Activated CD4-positive, alpha-beta T cell treated with anti-CD3 and anti-CD28 coated beads for 48 hours (primary cell): ENCODE measurements at places on chromosomes 3 and 15.

- no peak for DNase-seq
Measured at GRCh38 chr3:10504171-10505049, 976 bp downstream of the ATP2B2 start.

- DNase-seq: no peak
Measured at GRCh38 chr15:62834686-62835329, 207.7 kb upstream of the TPM1 start.

DNA sequence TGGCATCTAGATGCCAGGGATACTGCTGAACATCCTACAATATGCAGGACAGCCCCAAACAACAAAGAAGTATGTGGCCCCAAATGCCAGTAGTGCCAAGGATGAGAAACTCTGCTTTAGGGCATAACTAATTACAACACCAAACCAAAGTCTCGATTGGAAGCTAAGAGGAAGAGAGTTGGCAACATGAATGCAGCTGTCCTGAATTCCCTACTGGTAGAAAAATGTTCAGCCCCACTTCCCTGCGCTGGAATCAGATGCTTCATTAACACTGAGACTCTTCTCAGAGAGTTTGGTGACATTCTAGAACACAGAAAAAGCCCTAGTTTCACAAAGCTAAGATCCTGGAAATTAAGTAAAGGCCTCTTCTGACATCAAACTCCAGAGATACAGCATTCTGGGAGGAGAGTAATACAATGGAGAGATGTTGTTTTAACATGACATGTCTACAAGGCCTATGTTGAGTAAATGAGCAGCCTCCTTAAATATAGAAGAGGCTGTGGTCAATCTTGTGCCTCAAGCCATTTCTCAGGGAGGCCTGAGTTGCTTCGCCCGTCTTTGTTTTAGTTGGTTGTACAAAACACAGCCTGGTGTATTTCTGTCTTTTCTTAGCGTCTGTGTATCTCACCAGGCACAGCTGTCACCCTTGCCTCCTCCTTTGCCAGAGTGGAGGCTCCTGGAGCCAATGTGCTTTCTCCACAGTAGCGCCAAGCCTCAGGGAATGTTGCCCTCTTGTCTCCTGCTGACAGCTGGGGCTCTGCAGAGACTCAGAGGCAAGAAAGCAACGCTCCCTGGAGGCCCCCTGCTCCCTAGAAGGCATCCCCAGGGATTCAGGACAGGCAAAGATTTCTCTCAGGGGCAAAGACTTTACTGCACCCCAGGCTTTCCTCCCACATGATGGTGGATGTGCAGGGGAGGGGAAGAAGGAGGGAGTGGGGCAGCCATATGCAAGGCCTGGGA, 25.1 kb upstream of the CTNNB1 start:
- DNase-seq: no peak

DNA sequence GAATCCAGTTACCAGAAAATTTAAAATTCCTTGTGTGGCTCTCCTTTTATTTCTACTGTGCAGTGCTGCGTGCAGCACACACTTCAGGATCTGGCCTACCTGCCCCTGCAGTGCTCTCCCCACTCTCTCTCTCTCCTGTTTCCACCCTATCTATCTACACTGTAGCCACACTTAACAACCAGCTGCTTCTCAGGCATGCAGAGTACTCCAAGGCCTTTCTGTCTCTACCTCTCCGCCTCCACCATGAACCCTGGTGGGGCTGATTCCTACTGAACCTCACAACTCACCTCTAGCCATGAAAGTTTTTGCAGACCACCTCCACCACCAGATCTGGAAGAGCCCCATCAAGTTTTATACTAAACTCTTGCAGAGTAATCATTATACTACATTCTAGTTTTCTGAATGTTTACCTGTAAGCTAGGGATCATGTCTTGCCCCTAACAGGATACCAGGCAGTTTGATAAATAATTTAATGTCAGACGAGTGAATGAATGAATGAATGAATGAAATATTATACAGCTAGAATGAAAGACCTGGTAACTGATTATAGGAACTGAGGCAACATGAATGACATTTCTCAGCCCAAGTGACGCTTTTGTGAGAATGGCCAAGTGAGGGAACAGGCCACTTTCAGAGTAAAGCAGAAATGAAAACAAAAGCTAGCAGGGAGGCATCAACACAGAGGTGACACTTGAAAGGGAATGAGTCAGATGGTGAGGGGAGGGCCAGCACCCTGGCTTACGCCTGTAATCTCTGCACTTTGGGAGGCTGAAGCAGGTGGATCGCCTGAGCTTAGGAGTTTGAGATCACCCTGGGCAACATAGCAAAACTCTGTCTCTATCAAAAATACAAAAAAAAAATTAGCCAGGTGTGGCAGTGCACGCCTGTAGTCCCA, 363.5 kb downstream of the FOXP1 start:
- peak; percentile 76 for DNase-seq

GRCh38 chr3:138549179-138549977, 44.7 kb downstream of the CEP70 start:
- no peak for DNase-seq

DNA sequence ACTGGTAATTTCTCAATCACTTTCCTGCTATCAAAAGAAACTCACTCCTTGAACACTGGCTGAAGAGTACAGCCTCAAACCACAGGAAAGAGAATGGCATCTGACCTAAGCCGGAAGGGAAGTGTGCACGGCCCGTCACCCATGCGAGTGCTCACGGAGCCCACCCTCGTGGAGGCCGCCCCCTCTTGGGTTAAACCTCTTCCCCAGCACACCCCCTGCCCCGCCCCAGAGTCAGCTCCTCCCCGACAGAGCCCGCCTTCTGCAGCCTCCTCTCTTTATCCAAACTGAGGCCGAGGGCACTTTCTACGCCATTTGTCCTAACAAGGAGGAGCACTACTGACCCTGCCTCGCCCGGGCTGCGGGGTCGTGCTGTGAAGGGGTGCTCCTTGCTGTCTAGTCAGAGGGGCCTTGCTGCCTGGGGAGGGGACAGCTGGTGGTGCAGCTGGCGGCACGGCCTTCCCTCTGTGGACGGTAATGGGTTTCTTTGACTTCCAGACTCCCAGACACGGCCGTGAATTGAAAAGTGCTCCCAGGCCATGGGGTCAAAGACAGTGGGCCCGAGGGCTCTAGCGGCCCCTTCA, 137.7 kb downstream of the NSMCE3 start:
- no peak for DNase-seq

- DNase-seq: no peak
Measured at GRCh38 chr3:15769256-15769915, 28.4 kb downstream of the ANKRD28 start.

DNA sequence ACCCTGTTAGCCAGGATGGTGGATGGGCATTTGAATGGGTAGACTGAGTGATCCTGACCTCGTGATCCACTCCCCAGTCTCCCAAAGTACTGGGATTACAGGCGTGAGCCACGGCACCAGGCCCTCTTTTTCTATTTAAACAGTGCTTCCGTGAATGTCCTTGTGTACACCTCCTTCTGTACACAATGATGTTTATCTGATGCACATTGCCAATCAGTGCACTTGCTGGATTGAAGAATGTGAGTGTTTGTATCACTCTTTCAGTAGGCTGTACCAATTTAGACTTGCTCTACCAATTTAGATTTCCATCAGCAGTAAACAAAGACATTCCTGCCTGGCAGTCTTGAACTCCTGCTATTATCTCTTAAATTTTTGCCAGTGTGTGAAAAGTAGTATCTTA, 8.9 kb upstream of the ZNF619 start:
- no peak for DNase-seq

DNA sequence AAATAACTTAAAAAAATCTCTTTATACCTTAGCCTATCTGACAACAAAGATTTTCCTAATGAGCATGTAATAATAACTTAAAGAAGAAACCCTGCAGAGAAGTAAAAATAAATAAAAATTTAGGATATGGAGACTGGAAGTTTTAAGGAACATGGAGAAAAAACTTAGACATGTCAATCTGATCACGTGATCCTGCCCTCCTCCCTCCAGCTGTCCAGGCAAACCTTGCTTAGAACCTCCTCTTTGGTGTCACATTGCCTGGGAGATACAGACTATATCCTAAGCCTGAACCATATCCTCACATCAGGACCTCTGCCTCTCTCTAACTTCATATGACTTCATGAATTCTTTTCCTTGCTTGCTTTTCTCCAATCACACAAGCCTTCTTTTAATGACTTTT, 275.5 kb downstream of the CNTN3 start:
- DNase-seq: no peak

- DNase-seq: no peak
Measured at GRCh38 chr3:24487325-24488262, 7.1 kb downstream of the THRB start.

DNA sequence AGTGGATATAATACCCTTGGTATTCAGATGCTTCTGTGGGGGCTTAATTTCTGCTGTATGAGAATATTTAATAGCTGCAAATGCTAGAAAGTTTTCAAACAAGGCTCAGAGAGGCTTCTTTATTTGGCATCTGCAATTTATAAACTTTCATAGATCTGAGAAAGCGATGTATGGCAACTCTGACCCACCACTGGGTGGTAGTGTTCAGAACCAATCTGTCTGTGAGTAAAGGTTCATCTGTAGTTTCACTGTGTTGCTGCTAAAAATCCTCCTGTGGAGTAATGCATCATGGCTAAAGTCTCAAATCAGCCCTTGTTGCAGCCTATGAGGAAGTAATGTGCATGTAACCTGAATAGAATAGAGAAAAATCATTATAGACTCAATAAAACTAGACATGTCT, 47.4 kb downstream of the CLSTN2 start:
- DNase-seq: no peak

- DNase-seq: no peak
Measured at GRCh38 chr3:58657036-58657520, 9.5 kb downstream of the FAM3D start.

- no peak for DNase-seq
Measured at GRCh38 chr3:194817592-194817930, 131.9 kb downstream of the FAM43A start.

- no peak for DNase-seq
Measured at GRCh38 chr15:35698331-35698730, 152.4 kb upstream of the DPH6 start.

GRCh38 chr3:173869766-173870165, 472.2 kb downstream of the NLGN1 start:
- no peak for DNase-seq

GRCh38 chr3:149376718-149377407, 586 bp downstream of the TM4SF1 start:
- DNase-seq: no peak

DNA sequence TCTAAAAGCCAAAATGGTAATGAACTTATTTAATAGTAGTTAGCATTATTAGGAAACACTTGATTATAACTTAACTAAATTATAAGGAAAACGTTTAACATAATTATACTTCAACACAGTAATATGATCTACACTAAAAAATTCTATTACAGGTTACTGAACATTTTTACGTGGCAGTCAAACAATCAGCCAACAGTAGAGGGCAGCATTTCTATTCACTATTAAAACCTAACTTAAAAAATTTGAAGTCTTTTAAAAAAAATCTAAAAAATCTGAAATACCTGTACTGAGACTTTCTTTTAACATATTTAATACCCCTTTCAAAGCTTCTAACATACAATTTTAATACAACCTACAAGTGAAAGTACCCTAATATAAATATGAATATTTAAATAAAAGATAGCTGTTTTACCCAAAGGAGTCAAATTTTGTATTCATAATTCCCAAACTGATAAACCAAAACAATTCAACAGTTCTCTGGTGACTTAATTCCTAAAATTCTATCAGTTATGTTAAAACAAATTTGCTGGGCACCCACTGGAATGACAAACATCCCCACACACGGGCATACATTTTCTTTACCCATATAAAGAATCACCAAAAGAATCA, 41.5 kb downstream of the DLG1 start:
- peak; percentile 42 for DNase-seq

GRCh38 chr15:22912256-22912655, 67.9 kb downstream of the CYFIP1 start:
- DNase-seq: no peak

DNA sequence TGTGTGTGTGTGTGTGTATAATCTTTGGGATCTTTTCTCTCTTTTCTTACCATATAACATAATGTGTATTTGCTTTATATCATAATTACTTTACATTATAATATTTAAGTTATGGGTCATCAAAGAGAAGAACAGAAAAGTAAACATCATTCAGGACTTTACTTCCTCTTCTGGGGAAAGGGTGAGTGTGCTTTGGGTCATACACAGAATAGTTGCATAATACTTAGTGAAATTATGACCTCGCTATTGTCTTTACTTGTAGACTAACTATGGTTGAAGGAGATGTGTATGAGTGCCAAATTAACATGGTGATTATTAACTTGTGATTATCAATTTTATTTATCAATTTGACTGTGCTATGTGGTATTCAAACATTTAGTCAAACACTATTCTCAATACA, 1086.9 kb downstream of the DIPK2A start:
- DNase-seq: no peak

- DNase-seq: no peak
Measured at GRCh38 chr3:174325834-174326700, 533.1 kb upstream of the NAALADL2 start.

DNA sequence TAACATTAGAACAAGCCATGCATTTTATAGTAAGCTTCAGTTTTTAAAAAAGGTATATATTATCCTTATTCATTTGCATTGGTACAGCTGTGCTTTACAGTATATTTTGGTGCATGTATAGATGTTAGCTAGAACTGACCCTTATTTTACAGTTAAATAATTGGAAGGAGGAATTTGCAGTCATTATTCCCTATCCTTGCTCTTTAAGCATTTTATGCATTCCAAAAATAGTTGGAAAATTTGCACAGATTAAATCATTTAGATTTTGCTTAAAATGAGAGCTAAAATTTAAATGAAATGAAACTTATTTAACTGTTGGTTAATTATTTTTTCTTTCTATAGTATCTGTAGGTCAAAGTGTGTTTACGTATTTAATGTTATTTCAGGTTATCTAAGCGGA, 667.1 kb downstream of the NAALADL2 start:
- no peak for DNase-seq

DNA sequence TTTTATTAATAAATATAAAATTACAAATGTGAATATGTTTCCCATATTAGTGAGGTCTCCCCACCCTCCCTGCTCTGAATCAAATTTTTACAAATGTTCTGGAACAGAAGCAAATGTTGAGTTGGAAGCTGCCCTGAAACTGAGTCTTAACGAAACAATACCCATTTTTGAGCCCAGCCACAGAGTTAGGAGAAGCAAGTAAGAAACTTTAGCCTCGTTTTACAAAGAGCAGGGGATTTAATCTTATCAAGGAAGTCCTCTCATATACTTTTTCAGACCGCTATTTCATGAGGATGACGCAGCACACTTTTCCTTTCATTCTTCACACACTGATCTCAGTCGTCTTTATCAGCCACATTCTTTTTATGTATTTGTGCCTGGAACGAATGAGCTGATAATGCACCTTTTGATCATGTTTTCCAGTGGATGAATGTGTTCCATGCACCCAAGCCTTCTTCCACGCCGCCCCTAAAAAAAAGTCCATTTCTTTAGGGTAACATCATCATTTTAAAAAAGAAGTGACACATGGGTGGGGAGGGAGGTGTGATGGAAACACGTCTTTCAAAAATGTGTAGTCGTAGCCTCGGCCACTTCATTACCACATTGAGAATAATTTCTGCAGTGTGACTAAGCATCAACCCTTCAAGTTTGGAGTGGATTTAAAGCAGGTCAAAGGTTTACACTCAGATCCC, 48.1 kb downstream of the SETMAR start:
- peak; percentile 59 for DNase-seq
